Bronchial epithelial cell (primary cell): ENCODE measurements at places on chromosomes 3 and 15.

DNA sequence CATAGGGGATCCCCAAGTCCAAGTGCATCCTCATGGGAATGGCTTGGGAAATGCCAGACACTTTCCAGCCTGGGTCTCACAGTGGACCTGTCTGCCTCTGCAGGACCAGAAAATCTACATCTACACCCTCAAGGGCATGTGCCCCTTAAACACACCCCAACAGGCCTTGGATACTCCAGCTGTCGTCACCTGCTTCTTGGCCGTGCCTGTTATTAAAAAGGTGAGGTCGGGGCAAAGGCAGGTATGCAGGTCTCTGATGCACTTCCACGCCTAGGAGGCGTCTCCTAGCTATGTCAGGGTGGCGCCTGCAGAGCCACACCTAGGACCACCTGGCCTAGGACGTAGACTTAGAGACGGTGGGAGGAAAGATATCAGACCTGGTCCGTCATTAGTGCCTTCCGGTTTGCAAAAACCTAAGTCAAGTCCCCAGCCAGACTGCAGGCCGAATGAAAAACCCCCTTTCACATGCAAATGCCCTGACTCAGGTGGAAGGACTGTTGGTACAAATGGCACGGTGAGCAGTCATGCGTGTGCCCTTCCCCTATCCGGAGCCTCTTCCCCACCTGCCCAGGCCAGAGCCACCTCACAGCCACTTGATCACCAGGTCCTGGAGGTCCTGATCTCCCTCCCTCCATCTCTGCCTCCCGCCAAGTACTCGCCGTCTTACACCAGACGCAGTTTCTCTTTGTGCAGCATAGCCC is 143.5 kb downstream of the LRRK1 start:
- no peak for DNase-seq

GRCh38 chr3:105158286-105158685 is 208.4 kb upstream of the ALCAM start:
- no peak for DNase-seq

DNA sequence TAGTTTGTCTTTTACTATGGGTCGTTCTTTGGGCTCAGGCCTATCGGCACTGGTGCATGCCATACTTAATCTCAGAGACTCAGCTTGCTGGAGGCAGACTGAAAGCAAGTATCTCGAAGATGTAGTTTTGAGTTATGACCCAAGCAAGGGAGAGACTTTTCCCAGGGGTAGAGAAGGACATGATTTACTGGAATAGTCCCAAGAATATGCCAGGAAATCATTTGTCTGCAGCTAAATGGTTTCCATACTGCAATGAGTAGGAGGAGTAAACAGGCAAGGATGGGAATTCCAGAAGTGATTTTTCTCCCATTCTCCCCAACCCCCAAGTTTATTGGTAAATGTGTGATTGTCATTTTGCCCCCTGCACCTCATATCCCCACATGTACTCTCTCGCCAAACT is 35.4 kb upstream of the LACTB start:
- DNase-seq = no peak

DNA sequence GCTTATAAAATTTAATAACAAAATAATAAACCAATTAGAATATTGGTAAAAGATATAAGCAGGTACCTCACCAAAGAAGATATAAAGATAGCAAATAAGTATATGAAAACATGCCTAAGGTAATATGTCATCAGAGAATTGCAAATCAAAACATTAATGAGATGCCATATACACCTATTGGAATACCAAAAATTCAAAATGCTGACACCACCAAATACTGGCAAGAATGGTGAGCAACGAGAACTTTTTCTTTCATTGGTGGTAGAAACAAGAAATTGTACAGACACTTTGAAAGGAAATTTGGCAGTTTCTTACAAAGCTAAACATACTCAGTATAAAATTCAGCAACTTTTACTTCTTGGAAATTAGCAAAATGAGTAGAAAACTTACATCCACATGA is 346.9 kb upstream of the ROBO1 start:
- DNase-seq = no peak
